ENCODE measurements at places on chromosomes 5 and 9.
A peak's percentile ranks its signal among the peaks of the same experiment; 100 is the strongest.

DNA sequence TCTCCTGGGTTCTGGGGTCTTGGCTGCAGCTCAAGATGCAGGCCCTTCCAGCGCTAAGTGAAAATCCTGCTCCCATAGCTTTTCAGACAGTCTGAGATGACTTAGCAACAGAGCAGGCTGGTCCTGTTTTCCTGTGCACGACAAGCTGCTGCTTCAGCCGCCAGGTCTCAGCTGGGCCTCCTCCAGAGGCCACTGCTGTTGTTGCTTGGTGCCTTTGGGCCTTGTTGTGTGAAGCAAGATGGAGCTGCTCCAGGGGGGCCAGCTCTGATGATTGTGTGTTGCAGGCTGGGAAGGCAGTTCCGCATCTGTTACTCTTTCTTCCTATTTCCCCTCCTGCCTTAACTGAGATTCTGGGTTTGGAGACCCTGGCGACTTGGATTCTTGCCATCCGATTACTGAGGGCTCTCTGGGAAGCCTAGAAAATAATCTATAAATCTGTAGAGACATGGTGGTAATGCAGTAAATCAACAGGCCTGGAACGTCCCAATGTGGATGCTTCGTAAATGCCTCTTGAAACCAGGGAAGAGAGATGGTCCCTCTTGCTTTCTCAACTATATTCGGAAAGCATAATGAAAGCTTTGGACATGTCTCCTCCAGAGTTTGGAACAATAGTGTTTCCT is 3.2 kb downstream of the MAP1B start:
- no peak for DNase-seq

DNA sequence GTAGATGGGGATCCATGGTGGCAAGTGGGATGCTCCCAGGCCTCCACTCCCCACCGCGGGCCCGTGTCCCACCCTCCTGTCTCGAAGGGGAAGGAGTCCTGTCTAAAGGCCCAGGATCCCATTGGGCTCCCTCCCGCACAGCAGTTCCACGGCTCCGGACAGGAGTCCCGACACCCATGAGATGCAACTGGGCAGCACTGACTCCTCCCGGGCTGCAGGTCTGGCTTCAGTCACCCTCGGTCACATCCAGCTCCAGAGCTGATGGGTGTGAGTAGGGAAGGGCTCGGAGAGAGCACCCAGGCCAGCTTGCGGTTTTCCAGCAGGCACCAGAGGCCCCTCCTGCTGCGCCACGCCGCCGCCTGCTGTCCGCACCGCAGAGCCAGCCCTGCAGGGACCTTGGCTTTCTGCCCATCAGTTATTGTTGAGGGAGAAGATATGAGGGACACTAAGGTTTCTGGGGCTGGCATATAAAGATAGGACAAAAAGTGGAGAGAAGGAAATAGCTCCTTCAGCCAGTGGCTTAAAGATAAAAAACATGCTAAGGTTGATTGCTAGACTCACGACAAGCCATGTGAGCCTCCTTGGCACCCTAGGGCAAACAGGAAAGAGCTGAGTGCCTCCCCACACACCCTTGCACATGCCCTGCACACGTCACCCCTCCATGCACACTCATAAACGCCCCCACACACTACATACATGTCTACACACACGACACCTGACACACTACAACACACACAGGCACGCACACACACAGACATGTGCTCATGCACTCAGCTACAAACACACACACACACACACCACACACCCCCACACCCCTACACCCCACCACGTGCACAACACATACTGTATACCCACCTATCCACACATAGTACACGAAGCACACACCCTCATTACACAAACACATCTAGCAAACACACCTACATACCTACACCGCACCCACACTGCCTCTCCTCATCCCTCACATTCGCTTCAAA is 79.0 kb downstream of the AK8 start:
- no peak for DNase-seq

GRCh38 chr5:135505973-135506372 is 29.8 kb downstream of the NEUROG1 start:
- DNase-seq: no peak

DNA sequence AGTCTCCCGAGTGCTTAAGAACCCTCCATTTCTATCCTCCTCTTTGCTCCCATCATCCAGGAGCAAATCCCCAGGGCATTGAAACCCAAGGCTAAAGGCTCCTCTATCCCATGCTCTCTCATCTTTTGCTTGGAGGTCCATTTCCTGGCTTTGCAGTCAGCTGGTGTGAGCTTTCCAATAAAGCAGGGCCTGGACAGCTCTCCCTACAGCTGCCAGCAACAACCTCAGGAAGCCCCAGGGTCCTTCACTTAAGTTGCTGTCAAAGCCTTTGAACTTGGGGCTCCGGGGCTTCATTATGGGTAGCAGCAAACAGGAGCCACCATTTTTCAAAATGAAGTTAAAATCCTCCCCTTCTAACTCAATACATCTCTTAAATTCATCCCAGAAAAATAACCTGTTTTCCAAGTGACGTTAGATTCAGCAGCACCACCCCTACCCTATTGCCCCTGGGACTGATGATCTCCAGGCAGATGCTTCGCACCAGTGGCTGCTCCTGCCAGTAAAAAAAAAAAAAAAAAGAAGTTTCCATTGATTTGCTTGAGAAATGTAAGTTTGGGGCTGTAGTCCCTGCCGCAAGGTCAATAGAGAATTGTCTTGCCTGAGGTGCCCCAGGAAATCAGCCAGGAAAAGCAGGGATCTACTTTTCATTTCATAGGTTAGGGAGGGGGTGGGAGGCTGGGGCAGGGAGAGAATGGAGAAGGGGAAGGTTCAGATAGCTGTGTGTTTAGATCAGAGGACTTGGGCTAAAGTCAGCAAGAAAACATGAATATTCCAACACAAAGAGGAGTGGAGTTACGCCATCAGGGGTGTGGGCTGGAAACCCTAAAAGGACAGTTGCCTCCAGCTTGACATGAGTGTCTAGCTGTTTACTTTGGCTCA is 83.8 kb upstream of the IL6ST start:
- DNase-seq: no peak

DNA sequence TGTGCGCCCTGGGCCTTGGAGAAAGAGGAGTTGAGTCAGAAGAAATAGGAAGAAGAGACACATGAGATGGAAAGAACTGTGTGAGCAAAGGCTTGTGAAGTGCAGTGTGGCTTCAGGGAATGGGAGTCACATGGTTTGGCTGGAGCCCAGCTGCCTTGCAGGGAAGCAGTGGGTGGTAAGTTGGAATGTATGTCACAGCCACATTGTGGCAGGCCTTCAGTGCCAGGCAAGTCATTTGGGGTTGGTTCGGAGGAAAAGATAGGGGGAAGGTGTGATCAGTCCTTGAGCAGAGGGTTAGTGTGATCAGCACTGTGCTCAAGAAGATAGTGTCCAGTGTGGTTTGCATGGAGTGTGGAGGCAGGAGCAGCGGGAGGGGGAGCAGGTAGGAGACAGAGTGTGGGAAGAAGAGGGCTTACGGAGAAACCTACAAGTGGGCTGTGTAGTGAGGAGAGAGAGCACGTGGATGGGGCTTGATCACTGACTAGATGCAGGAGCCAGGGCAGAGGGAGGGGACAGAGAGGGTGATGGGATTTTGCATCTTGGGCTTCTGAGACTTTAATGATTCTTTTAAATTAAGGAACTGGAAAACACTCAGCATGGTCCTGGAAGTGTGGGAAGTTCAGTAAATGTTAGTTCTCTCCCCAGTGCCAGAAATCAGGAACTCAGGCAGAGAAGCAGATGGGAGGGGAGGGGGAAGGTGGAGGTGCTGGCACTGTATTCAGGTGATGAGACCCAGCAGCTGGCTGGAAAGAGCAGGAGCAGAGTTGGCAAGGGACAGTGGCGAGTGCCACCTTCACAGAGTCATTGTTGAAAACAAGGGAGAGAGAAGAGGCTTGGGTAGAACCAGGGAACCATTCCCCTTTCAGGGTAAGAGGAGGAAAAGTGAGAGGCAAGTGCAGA is 46.6 kb downstream of the ARHGAP26 start:
- peak; percentile 36 for DNase-seq

- DNase-seq: no peak
These were observed 138.4 kb downstream of the KCTD16 start for GRCh38 chr5:144308906-144309670.

DNA sequence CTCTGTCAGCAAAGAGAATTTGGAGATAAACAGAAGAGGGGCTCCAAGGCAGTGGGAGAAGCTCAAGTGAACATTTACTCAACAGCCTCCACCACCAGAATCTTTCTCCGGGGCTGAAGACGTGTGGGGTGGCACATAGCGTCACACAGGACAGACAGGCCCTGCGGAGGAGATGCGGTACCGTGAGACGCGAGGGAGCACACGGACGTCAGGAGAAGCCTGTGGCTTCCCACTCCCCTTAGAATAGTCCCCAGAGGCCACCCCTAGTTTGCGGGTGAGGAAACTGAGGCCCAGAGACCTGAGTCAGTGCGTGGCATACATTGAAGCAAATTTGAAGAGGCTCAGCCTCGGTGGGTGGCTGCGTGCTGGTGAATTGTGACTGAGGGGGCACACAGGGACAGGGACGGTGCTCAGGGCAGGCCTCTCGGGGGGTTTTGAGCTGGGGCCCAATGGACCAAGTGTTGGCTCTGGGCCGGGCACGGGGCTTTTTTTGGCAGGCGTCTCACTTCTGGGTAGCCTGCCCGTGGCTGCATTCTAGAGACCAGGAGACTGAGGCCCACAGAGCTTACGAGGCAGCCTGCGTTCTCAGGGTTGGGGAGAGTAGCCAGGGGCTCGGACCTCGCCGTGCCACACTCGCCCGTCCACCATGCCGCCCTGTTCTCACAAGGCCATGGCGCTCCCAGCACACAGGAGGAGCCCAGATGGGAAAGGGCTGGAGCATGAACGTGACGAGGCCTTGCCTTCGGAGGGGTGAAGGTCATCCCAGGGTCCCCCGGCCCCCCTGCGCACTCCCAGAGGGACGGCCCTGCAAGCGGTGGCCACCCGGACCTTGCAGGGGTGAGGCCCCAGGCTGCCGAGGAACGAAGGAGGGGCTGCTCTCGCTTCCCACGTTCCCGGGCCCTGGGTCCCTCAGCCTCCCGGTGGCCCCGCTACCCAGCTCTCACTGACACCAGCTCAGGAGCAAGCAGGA is 220.6 kb downstream of the C9orf50 start:
- DNase-seq: no peak

- DNase-seq: no peak
These were observed 11.3 kb upstream of the ACSL6 start for GRCh38 chr5:132022737-132023136.

DNA sequence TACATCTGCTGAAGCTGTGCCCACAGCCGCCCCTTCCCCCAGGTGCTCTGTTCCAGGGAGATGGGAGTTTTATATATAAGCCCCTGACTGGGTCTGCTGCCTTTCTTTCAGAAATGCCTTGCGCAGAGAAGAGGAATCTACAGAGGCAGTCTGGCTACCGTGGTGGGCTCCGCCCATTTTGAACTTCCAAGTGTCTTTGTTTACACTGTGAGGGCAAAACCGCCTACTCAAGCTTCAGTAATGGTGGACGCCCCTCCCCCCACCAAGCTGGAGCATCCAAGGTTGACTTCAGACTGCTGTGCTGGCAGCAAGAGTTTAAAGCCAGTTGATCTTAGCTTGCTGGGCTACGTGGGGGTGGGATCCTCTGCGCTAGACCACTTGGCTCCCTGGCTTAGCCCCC is 41.3 kb downstream of the RANBP17 start:
- DNase-seq: no peak

- DNase-seq: no peak
These were observed 208.5 kb upstream of the TNC start for GRCh38 chr9:115326461-115326860.

DNA sequence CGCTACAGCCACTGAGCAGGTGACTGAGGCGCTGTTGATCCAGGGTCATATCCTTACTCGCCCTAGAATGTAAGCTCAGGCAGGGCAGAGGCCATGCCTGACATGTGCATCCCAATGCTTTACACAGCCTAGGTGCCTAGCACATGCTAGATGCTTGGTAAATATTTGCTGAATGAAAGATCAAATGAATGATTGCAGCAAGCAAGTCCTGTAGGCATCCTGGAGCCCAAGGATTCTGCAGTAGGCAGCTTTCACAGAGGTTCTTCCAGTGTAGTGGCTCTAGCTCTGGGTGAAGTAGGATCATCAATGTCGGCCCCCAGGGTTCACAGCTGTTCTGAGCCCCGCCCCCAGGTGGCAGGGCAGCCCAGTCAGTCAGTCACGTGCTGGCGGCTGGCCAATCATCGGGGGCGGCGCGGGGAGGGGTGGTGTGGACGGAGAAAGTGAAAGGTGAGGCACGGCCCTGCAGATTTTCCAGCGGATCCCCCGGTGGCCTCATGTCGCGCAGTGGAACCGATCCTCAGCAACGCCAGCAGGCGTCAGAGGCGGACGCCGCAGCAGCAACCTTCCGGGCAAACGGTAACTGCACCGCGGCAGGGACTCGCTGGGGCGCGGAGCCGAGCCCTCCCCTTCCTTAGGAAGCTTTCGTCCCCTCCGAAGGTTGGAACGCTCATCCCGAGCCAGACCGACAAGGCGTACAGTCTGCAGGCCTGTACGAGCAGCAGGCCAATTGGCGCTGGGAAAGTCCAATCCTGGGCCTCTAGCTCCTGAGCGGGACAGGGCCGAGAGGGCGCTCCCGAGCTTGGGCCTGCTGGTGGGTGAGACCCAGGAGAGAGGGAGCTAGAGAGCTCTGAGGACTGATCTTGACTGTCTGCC is at the start of gene GALT:
Gene GALT, plus strand, starts transcription at position 465 of the 873 bp plus-strand sequence. Its CDS starts 30 bp downstream, at position 495.
- peak; percentile 86 for DNase-seq

DNA sequence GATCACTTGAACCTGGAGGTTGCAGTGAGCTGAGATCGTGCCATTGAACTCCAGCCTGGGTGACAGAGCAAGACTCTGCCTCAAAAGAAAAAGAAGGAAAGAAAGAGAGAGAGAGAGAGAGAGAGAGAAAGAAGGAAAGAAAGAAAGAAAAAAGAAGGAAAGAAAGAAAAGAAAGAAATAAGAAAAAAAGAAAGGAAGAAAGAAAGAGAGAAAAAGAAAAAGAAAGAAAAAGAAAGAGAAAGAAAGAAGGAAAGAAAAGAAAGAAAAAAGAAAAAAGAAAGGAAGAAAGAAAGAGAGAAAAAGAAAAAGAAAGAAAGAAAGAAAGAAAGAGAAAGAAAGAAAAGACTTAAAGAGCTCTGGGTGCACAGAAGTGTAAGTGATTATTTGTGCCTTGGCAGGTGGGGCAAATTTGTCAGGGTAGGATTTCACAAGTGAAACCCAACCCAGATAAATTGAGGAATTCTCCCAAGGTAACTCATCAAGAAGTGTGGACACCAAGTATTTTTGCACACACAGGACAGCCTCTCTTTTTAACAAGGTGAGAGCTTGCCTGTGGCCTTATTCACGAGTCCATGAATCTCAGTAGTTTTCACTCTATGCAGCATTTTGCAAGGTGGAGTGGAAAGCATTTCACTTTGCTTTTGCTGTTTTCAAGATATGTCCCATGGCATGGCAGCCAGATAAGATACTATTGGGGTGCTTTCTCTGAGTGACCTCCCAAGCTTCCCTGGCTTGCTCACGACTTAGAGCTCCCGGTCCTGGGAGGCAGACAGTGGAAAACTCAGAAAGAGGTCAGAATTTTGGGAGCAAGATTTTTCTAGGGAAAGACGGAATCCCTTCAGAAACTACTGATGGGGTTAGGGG is 57.8 kb downstream of the C9orf153 start:
- no peak for DNase-seq

- no peak for DNase-seq
These were observed 63.6 kb downstream of the ADAMTS2 start for GRCh38 chr5:179281694-179282093.
